Neural crest cell (in vitro differentiated cells): ENCODE measurements at places on chromosomes 2 and 18.

- H3K4me1 ChIP-seq = peaks cover 5% of the 10 kb centered on the region
- DNase-seq = no peak
- no peaks in the 10 kb centered on the region for H3K27me3 ChIP-seq
- H3K36me3 ChIP-seq = no peaks in the 10 kb centered on the region
- peak overlapping the region; percentile 45 for H3K27ac ChIP-seq
These were observed 93.8 kb downstream of the LRP1B start for GRCh38 chr2:142037066-142037465.

GRCh38 chr18:26052505-26052904 lies 37.9 kb downstream of the SS18 start:
- H3K4me1 ChIP-seq = peaks cover 15% of the 10 kb centered on the region
- no peak for DNase-seq
- no peak overlapping the region for H3K4me3 ChIP-seq
- no peaks in the 10 kb centered on the region for H3K27me3 ChIP-seq
- peaks cover 11% of the 10 kb centered on the region for H3K36me3 ChIP-seq

DNA sequence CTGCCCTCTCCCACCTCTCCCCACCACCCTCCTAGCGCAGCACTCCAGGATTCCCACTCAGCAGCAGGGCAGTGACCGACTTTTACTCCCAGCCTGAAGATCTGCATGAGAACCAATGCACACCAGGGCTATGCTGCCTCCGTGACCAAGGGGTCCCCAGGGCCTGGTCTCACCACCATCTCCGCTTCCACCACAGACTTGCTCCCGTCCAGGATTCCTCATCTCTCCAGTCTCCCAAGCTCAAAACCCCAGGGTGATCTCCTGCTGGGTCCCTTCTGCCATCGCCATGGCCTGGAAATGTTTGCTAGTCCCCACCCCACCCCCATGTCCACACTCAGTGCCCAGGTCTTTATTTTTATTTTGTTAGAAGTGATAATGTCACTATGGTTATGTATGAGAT lies 2.1 kb upstream of the CIDEA start:
- H3K36me3 ChIP-seq = no peaks in the 10 kb centered on the region
- peaks cover 90% of the 10 kb centered on the region for H3K27me3 ChIP-seq
- no peak for DNase-seq
- H3K4me1 ChIP-seq = peaks cover 22% of the 10 kb centered on the region
- no peak overlapping the region for H3K4me3 ChIP-seq
- no peak overlapping the region for H3K27ac ChIP-seq

DNA sequence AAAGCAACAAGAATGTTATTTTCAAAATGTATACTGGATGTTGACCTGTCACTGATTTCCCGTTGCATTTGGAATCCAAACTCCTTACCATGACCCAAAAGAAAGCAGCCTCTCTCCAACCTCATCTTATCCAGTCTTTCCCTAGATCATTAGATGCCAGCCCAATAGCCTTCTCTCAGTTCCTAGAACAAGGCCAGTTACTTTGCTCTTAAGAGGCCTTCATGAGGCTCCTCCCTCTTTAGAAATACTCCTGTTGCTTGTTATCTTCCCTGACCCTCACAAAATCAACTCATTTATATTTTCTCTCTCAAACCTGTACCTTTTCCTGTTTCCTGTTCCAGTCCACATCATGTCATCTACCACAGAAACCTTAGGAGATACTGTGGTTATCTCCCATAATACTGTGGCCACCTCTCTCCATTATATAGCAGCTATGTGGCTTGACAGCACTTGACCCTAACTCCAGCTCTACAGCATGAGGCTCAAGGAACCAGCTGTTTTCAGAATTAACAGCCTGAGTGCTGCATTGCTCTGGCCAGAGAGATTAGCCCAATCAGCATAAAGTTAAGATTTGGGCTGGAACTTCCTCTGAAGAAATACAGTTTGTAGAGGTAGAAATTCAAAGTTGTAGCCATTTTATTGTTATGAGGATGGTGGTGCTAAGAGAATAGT lies 22.8 kb downstream of the SRBD1 start:
- no peak overlapping the region for H3K4me3 ChIP-seq
- peaks cover 7% of the 10 kb centered on the region for H3K36me3 ChIP-seq
- no peak overlapping the region for H3K27ac ChIP-seq
- DNase-seq = no peak

DNA sequence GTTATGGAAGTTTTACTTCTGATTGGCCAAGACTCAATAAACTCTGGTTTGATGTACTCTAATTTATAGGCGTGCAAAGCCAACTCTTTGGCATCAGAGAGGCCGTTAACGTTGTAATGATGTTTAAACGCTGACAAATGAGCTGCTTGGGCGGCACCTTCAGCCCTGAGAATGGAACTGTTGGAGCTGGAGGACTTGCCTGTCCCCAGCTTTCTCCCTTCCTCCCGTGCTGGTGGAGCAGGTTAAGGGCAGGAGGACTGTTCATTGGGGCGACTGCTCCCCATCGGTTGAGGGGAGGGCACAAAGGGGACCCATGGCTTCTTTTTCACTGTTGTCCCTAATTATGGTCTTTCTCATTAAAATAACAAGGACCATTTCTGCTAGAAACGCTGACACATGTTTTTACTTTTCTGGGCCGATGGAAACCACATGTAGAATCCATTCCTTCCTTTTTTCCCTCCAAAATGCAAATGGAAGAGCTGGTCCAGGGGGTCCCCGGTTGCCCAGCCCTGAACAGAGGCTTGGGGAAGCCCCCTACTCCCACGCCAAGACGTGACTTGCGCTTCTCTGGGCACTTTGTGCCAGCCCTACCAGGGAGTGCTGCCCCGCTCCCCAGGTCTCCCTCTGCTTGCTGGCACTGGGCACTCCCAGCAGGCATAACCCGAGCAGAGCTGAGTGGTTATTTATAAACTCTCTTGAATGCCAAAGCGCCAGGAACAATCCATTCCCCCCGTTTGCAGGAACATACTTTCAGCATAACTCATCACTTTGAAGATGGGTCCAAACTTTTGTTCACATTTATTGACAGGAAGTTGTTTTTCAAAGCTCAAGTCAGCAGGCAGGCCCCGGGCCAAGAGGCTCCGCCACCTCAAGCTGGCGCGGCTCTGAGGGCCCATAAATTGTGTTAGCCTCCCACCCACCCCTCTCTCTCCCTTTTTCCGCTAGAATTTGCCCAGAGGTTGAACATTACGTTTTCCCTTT lies 170.1 kb downstream of the ASB1 start:
- H3K4me1 ChIP-seq = peaks cover 10% of the 10 kb centered on the region
- no peak overlapping the region for H3K27ac ChIP-seq
- no peaks in the 10 kb centered on the region for H3K27me3 ChIP-seq
- no peaks in the 10 kb centered on the region for H3K36me3 ChIP-seq

DNA sequence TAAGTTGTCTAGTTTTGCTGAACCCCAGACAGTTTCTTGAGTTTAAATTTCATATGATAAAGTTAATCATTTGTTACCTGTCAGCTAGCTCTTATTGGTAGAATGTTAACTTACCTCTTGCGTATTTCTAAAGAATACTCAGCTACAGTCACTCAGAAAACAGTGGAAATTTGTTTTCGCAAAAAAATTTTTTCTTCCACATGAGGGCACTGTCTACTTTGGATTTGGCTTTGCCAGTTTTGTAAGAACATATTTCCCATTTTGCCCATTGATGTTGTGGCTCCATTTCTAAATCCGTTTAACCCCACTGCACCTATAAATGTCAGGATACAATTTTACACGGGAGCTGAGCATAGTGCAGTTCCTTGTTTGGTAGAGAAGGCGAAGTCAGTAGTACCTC lies 19.1 kb upstream of the GCFC2 start:
- peaks cover 3% of the 10 kb centered on the region for H3K27me3 ChIP-seq
- H3K36me3 ChIP-seq = no peaks in the 10 kb centered on the region
- H3K4me1 ChIP-seq = no peaks in the 10 kb centered on the region
- DNase-seq = no peak
- no peak overlapping the region for H3K27ac ChIP-seq
- H3K4me3 ChIP-seq = no peak overlapping the region

GRCh38 chr2:595141-595815 lies 81.9 kb downstream of the TMEM18 start:
- H3K4me1 ChIP-seq = peaks cover 12% of the 10 kb centered on the region
- no peak overlapping the region for H3K4me3 ChIP-seq
- no peak for DNase-seq
- no peak overlapping the region for H3K27ac ChIP-seq

DNA sequence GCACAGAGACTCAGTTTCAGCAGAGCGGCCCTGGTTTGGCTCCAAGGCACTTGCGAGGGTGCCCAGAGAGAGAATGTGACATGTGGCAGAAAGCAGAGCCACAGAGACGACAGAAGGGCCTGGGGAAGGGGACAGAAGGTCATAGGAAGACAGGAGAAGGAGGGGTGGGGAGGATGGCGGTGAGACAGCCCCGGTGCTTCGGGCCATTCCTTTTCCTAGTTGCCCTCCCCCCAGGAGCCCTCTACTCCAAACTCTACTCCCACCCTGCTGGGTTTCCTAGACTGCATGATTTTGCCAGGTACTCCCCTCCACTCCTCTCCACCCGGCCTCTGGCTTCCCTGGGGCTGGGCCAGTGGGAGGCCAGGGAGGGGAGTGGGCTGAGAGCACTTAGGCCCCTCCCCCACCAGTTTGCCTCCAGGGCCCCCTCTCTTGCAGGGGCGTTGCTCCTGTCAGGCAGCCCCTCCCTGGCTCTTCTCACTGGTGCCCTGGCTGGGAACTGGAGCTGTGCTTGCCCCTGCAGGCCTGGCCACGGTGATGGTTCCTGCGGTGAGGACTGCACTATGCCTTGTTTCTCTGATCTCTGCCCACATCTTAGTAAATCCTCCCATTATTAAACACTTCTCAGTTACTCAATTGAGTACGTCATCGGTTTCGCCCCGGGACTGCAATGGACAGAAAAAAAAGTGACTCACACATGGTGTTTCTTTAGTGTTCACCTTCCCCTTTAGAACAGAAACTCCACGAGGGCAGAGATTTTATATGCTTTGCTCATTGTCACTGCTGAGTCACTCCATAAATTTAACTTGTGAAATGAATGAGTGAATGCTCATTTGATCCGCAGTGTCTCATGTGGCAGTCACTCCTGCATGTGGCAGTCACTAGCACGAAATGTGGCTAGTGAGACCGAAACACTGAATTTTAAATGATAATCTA lies 58.7 kb upstream of the SP3 start:
- H3K36me3 ChIP-seq = no peaks in the 10 kb centered on the region
- peaks cover 34% of the 10 kb centered on the region for H3K4me1 ChIP-seq
- H3K27ac ChIP-seq = peak overlapping the region; percentile 92
- H3K4me3 ChIP-seq = no peak overlapping the region

DNA sequence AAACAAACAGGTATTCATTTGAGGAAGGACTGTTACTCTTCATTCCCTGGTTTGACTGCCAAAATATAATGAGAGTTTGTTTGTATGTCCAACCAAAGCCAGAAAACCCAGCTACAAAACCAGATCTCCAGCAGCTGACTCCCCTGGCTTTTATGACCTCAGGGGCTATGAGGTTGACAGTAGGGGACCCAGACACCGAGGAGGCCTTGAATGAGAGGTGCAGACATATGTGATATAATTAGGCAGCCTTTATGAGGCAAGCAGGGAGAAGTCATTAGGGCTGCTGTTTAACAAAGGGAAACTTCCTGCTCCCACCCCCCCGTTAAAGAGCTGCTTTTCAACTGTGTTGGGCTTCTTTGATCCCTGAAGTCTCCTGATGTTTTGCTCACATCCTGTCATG lies 236.7 kb downstream of the SLC4A3 start:
- DNase-seq = no peak
- peaks cover 18% of the 10 kb centered on the region for H3K4me1 ChIP-seq
- peak overlapping the region; percentile 41 for H3K27ac ChIP-seq
- H3K36me3 ChIP-seq = no peaks in the 10 kb centered on the region
- H3K4me3 ChIP-seq = no peak overlapping the region

- H3K27ac ChIP-seq = no peak overlapping the region
- no peak for DNase-seq
- no peak overlapping the region for H3K4me3 ChIP-seq
- no peaks in the 10 kb centered on the region for H3K36me3 ChIP-seq
These were observed 112.6 kb downstream of the PDCL3 start for GRCh38 chr2:100675373-100675772.

DNA sequence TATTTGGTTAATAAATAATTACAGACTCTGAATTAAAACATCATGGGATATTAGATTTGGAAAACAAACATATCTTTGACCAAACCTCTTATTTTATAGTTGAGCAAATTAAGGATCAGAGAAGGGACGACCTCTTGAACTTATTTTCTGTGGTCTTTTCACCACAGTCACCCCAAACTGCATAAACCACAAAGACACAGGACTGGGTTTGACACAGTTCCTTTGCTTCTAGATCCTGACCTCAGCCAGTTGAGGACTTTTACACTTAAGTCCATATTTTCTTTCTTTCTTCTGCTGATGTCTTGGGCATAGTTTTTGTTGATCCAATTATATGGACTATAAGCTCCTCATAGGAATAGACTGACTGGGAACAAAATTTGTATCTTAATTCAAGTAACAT lies 234.0 kb upstream of the SLC14A2 start:
- peaks cover 13% of the 10 kb centered on the region for H3K4me1 ChIP-seq
- no peak for DNase-seq
- no peak overlapping the region for H3K4me3 ChIP-seq
- H3K27me3 ChIP-seq = no peaks in the 10 kb centered on the region
- H3K36me3 ChIP-seq = no peaks in the 10 kb centered on the region
- H3K27ac ChIP-seq = no peak overlapping the region

- no peaks in the 10 kb centered on the region for H3K36me3 ChIP-seq
- H3K27ac ChIP-seq = no peak overlapping the region
- H3K4me3 ChIP-seq = peak overlapping the region; percentile 81
- no peak for DNase-seq
- peaks cover 16% of the 10 kb centered on the region for H3K4me1 ChIP-seq
These were observed 900 bp downstream of the SLC40A1 start for GRCh38 chr2:189579585-189580186.

DNA sequence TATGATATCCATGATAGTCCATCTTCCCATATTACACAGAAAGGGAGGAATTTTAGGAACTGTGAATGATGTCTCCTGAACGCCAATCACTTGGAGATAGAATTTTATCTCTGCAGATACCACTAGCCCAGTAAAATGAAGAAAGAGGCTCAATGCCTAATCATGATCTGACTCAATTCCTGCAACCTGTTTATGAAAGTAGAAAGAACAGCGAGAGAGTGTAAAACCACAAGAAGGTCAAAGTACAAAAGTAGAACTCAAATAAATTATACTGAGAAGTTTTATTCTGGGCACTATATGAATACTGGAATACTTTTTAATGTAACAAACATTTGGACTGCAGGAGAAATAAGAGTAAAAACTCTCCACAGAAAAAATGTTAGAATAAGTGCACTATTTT lies 892.1 kb upstream of the DDX18 start:
- H3K36me3 ChIP-seq = no peaks in the 10 kb centered on the region
- H3K4me1 ChIP-seq = peaks cover 12% of the 10 kb centered on the region
- DNase-seq = no peak
- H3K4me3 ChIP-seq = no peak overlapping the region

- H3K4me1 ChIP-seq = no peaks in the 10 kb centered on the region
- no peak for DNase-seq
- H3K27me3 ChIP-seq = no peaks in the 10 kb centered on the region
- no peaks in the 10 kb centered on the region for H3K36me3 ChIP-seq
- H3K4me3 ChIP-seq = no peak overlapping the region
- no peak overlapping the region for H3K27ac ChIP-seq
These were observed 103.3 kb downstream of the CTAGE1 start for GRCh38 chr18:22314420-22314819.
